ENCODE measurements at places on chromosomes 6 and 20.

- no peak for DNase-seq
Measured at GRCh38 chr6:138480279-138480949, 18.9 kb downstream of the NHSL1 start.

DNA sequence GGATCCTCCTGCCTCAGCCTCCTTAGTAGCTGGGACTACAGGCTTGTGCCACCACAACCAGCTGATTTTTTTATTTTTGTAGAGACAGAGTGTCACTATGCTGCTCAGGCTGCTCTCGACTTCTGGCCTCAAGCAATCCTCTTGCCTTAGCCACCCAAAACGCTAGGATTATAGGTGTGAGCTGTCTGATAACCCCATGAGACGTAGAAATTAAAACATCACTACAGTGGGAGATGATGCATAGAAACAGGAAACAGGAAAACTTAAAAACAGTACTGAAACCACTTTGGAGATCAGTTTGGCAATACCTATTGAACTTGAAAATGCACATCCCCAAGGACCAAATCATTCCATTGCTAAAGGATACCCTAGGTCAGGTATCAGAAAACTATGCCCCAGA lies 10.8 kb downstream of the SENP6 start:
- DNase-seq, result no peak

DNA sequence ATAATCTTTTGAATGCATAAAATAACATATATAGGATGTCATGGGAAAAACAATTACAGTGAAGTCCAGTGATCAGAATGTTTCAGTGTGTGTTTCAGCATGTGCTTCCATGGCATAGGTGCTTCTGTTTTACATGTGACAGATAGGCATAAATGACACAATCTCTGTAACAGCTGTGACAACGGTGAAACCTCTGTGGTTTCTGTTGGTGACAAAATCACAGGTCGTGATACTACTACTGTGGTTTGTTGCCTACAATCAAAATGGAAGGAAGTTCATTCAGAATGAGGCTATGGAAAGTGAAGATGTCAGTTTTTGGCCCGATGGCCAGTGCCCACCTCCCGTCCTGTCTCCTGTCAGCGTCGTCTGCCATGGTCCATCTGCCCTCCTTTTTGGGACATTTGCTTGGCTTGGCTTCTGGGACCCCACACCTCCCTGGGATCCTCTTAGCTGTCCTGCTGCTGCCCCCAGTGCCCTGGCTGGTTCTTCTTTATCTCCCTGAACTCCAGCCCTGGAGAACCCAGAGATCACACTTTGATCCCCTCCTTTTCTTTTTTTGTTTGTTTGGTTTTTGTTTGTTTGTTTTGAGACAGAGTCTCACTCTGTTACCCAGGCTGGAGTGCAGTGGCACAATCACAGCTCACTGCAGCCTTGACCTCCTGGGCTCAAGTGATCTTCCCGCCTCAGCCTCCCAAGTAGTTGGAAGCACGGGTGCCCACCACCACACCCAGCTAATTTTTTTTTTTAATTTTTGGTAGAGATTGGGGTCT lies 79.3 kb upstream of the NAA20 start:
- no peak for DNase-seq

DNA sequence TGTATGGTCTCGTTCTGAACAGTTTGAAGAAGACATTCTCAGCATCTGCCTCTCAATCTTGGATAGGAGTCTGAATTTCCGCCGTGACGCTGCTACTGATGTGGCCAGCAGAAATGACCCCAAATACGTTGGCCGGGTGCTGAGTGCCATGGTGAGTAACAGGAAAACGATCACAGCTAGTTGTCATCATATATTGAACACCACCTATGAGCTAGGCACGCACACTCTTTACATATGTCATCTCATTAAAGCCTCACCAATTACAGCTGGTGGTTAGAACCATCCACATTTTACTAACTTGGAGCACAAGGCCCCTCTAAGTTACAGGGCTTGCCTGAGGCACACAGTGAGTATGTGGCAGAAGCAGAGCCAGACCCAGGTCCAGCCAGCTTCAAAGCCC lies 17.1 kb downstream of the TGM3 start:
- DNase-seq, result no peak

DNA sequence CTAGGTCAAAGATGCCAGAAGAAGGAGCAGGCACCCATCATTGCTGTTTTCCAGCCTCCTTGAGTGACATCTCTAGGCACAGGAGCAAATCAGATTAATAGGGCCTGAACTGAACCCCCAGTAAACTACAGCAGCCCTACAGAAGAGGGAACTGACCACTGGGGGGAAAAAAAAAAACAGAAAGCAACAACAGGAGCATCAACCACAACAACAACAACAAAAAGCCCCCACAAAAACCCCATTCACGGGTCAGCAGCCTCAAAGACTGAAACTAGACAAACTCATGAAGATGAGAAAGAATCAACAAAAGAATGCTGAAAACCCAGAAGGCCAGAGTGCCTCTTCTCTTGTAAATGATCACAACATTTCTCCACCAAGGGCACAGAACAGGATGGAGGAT lies 537.4 kb upstream of the BTBD3 start:
- DNase-seq, result no peak

- DNase-seq, result no peak
Measured at GRCh38 chr6:136658711-136659110, 108.5 kb upstream of the MAP7 start.

DNA sequence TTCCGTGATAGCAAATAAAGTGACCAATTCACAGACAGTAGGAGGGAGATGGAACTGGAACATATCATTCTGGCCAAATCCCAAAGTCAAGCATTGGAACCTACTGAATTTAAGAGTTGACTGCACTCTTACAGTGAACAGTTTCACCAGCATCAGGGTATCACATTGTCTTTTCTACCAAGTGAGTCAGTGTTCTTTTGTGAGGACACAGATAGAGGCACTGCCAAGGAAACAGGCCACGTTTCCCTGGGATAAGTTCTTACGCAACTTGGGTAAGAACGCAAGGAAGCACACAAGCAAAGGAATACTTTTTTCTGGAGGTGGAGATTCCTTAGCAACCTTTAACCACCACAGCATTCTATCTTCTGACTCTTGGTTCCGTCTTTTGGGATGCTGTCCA lies 28.6 kb upstream of the ENPP5 start:
- DNase-seq, result no peak

DNA sequence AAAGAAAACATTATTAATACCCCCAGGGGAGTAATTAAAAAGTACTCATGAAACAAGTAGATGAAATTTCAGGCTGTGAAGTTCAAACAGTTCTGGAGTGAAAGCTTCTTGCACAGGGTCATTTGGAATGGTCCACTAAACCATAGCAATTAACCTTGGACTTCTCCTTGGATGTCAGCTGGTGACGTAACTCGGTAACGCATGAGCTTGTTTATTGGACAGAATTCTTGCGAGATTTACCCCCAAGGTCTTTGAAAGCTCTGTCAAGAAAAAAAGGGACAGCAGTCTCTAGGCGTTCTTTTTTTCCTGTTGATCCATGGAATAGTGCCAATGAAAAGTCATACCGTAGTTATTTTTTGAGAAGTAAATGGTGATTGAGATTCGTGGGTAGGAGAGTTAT lies 2.2 kb downstream of the CD83 start:
- DNase-seq, result no peak
